ENCODE measurements at places on chromosomes 2 and 18.

DNA sequence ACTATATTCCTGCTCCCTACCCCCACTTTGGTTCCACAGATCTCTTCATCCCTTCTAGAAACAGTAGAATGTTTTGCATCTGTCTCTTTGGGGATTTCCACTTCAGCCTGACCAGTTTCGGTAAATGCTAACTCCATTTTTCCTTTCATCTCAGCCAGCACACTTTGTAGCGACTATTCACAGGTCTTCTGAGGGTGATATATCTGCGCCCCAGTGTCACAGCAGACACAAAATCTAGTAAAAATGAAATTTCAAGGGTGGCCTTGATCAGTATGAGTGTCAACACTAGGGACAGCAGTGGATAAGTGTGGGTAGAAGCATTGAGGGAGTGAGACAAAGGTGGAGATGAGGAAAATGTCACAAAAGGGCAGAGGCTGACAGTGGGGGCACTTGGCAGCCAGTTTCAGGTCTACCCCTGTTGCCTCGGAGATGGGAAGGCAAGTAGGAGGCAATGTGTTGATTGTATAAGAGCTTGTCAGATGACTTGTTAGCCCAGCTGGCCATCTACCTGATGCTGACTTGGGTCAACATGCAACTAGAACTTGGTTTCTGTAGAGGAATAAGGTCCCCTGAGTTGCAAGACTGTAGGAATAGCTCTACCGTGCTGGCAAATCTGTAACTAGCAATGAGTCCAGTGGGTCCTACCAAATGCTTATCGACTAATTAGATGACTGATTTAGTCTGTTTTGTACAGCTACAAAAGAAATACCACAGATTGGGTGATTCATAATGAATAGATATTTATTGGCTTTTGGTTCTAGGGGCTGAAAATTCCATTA, 60.7 kb downstream of the CXCR4 start:
- DNase-seq = no peak

- DNase-seq = no peak
Measured at GRCh38 chr2:28471214-28471613, 24.6 kb upstream of the PLB1 start.

GRCh38 chr2:162732946-162733698, 105.4 kb downstream of the KCNH7 start:
- no peak for DNase-seq

- no peak for DNase-seq
Measured at GRCh38 chr2:72031346-72032110, 116.1 kb downstream of the CYP26B1 start.

DNA sequence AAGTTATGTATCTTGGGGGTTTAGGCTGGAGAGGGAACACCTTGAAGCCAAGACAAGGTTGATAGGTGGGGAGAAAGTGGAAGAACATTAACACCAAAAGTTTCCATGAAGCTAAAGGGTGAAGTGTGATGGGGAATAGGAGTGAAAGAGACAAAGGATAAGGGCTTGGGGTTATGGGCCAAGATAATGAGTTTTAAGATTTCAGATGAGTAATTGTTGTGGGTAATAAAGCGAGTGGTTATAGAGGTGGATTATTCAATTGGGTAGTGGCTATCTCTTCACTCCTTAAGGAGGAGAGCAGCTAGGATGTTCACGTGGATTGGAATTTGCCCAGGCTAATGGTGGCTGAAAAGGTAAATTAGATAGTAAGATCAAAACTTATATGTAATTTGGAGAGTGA, 29.8 kb downstream of the EML4 start:
- no peak for DNase-seq

DNA sequence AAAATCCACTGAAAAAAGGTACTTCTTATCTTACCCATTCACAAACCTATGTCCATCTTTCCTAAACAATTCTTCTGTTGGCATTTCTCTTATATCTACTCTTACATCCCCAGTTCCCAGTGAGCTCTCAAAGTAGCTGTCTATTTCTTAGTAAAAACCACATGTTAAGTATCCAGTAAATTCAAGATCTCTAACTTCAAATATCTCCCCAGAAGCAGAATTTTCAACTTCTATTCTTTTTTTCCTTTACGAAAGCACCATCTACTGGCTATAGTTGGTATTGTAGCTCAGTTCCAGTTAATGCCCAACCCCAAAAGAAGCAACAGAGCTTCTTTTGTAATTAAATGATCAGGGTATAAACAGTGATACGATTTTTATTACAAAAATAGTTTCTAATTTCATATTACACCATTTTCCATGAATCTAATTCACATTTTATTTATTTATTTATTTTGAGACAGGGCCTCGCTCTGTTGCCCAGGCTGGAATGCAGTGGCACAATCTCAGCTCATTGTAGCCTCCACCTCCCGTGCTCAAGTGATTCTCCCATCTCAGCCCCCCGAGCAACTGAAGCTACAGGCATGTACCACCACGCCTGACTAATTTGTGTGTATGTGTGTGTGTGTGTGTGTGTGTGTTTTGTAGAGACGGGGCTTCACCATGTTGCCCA, 28.5 kb downstream of the HRH4 start:
- peak; percentile 9 for DNase-seq

GRCh38 chr2:9770308-9771100, 72.8 kb upstream of the TAF1B start:
- DNase-seq = peak; percentile 63

DNA sequence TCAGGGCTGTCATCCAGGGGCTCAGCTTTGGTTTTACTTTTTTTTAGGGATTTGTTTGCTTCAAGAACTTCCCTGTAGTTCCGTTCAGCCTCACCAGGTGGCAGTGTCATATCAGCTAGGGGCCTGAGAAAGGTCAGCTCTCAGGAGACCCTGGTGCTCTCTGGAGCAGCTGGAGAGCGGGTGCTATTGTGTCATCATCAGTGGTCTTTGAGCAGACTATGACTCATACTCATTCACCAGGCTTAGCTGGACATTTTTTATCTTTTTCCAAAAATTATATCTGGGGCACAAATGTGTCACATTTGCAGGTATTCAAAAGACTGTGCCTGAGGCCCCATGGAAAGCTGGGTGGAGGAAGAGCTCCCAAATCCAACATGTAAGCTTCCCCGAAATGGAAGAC, 24.4 kb downstream of the ZNF892 start:
- DNase-seq = peak; percentile 66

DNA sequence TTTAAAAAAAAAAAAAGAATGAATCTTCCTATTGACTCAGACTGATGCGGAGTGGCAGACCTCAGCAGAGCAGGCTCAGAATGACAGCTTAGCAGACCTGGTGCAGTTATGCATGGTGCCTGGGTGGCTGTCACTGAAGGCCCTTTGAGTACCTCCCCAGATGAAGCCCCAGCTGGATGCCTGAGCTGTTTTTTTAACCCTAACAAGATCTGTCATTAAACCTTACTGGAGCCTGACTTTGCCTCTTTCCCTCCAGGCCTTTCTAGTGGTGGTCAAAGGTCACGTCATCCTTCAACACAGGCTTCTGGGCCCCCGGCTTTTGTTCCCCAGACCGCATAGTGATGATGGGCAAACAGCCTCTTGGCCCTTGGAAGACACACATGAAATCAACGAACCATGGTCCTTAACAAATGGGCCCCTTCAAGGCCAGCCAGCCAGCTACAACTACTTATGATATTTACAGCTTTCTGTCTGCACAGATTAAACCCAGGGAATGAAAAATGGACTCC, 138.3 kb upstream of the CYP1B1 start:
- no peak for DNase-seq

DNA sequence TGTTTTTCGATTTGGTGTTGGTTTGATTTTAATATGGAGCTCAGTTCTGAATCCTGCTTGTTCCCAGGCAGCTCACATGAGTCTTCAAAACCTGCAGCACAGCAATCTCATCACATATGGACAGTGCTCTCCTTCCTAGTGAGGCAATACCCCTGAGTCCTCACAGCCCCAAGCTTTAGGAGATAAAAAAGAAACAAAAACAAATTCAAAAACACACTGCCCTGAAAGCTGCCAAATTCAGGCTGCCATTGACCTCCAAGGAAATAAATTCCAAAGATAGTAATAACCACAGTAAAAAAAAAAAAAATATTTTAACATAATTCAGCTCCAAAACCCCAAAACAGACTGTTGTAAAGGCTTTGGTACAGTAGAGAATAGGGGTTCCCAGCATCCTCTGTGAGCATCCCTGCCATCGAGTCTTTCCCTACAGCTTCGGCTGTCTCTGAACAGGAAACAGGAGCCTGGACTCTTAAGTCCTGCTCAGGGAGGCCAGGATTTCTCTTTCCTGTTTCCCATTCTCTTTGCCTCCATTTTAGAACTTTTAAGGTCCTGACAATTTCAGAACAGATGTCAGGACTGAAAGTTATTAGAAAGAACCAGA, 14.7 kb upstream of the SP3 start:
- DNase-seq = no peak

GRCh38 chr18:79586436-79587225, 93.0 kb upstream of the CTDP1 start:
- DNase-seq = no peak

DNA sequence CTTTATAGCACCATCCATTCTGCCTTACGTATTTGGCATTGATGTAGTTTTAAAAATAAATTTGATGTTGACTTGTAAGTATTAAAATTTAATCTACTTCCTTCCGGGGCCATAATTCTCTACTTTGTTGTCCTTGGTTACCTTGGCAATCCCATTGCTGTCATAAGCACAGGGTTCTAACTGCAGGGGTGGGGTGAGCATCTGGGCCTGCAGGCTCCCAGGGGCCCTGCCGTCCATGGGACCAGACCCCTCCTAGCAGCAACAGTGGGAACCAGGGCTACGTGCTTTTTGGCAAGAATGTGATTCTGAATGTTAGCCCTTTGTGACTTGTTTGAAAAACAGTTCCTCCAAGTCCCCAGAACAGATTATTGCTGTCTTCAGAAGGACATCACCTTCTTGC, 4.9 kb downstream of the ASAP2 start:
- DNase-seq = no peak

Measured in H54 (cell line).